ENCODE measurements at places on chromosomes 5 and 9.

DNA sequence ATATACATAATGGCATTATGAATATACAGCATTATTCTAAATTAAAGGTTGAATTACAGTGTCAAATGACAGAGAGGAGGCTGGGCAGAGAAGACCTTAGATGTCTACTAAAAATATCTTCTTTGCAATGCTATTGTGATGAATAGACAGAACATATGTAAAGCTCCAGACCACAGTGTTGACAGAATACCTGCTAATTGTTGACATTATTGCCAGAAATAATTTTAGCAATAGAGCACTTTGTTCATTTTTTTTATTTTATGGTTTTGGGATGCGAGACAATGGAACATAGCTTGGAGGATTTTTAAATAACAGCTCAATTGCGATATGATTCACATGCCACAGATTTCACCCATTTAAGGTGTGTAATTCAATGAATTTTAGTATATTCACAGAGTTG, 508.8 kb downstream of the PSAT1 start:
- DNase-seq = no peak

- peak; percentile 18 for DNase-seq
Observed at GRCh38 chr5:114447084-114447773, 85.4 kb downstream of the KCNN2 start.

DNA sequence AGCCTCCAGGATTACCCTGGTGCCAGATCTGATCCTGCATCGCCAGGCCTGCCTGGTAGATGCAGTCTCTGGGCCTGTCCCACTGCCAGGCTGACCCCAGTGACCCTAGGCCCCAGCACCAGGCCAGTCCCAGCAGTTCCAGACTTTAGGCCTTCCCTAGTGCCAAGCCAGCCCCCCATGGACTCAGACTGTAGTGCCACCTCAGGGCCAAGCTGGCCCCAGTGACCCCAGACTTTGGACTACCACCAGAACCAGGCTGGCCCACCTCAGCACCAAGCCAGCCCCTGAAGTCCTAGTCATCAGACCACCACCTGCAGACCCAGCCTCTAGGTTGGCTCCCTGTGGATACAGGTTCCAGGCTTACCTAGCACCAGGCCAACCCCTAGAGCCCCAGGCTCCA, 142.5 kb downstream of the PJA2 start:
- DNase-seq = no peak

DNA sequence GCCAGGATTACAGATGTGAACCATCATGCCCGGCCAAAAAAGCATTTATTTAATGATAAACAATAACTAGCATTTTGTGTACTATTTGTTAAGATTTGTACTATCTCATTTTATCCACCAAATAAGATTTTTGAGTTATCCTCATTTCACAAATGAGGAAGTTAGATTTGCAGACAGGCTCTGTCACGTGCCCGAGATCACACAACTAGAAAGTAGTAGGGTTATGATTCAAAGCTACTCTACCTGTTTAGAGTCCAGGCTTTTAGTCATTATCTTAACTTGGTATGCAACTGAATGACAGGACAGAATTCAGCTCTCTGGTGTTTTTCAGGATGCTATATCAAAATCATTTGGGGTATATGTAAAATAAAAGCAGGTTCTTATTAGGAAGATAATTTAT, 20.5 kb downstream of the RANBP17 start:
- DNase-seq = no peak

DNA sequence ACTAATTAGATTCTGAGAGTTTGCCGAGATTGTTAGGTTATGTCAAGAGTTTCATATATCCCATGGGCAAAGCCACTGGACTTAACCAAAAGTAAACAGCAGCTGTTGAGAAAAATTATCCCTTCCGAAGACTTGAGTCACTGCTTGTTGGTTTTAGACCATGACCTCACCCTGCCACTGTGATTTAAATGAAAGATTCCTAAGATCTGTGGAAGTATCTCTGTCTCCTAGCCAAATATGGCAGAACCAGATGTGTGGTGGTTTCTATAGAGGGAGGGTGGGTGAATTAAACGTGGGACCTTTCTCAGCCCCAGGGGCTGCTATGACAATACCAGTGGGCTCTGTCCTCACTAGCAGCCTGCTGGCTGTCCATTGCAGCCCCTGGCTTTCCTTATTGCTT, 19.3 kb downstream of the DMRT3 start:
- no peak for DNase-seq

- no peak for DNase-seq
Observed at GRCh38 chr5:58077416-58077815, 382.5 kb downstream of the PLK2 start.

GRCh38 chr5:96602776-96603175, 59.4 kb upstream of the CAST start:
- DNase-seq = no peak

GRCh38 chr5:77960863-77961396, 184.8 kb upstream of the TBCA start:
- DNase-seq = no peak

- peak; percentile 66 for DNase-seq
Observed at GRCh38 chr9:111001526-111001925, 36.7 kb downstream of the LPAR1 start.

DNA sequence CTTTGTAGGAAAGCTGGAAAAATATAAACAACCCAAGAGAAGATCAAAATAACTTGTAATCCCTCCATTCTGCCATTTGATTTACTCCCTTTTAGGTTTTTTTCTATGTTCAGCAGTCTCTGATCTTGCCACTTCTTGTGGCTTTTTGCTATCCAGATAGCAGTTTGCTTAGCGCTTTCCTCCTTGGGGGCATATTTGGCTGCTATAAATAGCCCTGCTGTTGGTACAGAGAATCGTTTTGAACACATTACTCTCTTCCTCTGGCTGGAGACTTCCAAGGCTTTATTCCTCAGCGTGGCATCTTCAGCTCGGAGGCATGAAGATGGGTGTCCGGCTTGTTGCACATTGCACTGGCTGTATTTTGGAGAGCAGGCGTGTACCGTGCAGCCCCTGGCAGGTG, 38.6 kb downstream of the HMCN2 start:
- DNase-seq = no peak

DNA sequence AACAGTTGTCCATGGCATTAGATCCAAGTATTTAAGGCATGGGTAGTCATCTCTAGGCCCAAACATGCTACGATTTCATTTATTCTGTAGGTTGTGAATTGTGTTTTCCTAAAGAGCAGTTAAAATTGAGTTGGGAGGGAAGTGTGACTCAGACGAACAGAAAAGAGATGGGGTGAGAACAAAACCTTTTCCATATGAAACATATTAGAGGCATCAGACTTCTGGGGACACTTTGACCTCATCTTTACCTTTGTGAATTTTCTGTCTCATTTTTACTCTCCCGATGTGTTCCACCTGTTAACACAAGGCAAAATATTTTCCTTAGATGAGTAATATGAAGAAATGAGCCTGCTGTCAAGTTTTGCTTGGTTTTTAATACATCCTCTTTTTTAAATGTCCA, 181.3 kb downstream of the ESM1 start:
- no peak for DNase-seq

DNA sequence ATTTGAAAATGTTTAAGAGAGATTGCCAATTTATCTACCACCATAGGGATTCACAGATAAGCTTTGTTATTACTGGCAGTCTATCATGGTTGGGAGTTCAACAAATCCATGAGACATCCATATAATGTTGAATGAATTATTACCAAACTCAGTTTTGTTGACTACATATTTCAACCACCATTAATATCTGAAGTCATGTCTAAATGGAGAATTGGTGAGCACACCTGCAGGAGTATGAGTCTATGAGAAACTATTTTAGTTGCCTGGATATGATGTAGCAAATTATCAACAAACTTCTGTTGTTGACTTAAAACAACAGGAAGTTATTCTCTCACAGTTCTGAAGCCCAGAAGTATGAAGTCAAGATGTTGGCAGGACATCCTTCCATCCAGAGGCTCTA, 126.8 kb upstream of the FBXL7 start:
- DNase-seq = no peak

DNA sequence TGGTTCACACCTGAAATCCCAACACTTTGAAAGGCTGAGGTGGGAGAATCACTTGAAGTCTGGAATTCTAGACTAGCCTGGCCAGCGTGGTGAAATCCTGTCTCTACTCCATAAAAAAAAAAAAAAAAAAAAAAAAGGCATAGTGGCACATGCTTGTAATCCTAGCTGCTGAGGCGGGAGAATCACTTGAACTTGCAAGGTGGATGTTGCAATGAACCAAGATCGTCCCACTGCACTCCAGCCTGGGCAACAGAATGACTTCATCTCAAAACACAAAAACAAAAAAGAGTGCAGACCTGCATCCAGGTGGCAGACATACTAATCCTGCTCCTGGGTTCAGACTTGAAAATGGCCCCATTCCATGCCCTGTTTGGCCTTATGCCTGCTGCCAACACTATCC, 21.8 kb upstream of the ADAMTS19 start:
- no peak for DNase-seq

- no peak for DNase-seq
Observed at GRCh38 chr9:87201351-87201751, 254.0 kb upstream of the GAS1 start.

DNA sequence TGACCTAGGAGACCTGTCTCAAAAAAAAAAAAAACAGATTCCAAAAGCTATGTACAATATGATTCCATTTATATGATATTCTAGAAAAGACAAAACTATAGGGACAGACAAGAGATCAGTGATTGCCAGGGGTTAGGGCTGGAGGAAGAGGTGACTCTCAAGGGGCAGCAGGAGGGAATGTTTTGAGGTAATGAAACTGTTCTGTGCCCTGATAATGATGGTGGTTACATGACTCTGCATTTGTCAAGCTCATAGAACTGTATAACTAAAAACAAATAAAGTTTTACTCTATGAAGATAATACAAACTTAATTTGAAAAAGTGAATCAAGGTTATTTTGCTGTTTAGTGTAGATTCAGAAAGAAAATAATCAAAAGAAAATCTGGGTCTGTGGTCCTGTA, 125.3 kb upstream of the IQGAP2 start:
- peak; percentile 55 for DNase-seq

- DNase-seq = no peak
Observed at GRCh38 chr9:108316066-108316465, 539.7 kb downstream of the ACTL7B start.

DNA sequence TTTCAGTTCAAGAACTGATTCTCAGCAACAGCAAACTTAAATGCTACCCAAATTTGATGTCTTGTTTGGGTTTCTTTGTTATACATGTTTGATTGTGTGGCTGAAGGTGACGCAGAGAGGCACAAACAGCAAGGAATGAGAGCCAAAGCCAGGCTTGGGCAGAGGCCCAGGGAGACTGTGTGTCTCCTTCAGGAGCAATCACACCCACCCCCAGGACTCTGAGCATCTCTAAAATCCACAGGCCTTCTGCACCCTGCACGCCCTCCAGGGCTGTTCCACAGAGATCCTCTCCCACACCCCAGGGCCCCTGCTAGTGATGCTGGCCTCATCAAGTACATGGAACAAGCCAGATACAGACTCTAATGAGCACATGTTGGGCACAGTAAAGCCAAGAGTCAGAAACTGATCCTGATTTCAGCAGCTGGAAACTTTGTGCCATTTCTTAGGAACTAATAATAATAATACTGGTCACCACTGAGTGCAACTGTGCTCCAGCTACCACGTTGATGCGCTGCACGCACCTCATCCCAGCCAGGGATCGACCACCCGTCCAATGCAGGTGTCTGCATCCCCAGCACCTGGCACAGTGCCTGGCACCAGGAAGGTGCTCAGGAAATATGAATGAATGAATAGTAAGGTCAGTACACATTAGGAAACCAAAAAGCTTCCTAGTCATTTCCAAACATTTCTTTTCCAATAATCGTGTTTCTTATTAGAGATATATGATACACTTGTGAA, 54.6 kb upstream of the TCF7 start:
- DNase-seq = no peak

- no peak for DNase-seq
Observed at GRCh38 chr9:24776226-24776625, 230.5 kb upstream of the IZUMO3 start.

GRCh38 chr9:92404042-92404836, at the start of gene OGN:
TSS of gene OGN (minus strand) at chr9:92404578. CDS start at chr9:92403407, 1,171 bp downstream.
- DNase-seq = no peak

GRCh38 chr9:88721495-88722279, 186.7 kb downstream of the NXNL2 start:
- no peak for DNase-seq

- DNase-seq = no peak
Observed at GRCh38 chr5:142184988-142185387, 76.4 kb downstream of the NDFIP1 start.

All from hematopoietic multipotent progenitor cell treated with erythropoietin and hydrocortisone succinate and interleukin-3 and kit ligand, for 4 days (in vitro differentiated cells).